ENCODE measurements at places on chromosomes 1 and 21.

DNA sequence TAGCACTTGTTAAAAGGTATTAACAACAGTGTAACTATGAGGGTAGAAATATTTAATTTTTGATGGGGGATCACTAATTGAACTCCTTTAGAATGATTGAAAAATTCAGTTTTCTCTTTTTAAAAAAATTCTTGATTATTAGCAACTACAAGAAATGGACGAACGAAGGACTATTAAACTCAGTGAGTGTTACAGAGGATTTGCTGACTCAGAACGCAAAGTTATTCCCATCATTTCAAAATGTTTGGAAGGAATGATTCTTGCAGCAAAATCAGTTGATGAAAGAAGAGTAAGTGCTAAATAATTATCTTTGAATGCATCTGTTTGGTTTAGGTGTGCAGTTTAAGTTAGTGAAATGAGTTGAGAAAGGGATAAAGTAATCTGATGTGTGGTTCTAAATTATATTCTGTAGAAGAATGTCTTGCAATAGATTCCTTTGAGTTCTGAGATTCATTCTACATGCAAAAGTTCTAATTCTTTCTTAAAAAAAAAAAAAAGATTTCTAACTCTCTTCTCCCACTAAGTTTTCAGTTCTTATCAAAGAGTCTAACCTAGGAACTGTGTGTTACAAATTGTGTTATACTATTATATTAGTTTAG lies 85.0 kb downstream of the FNBP1L start:
- DNase-seq, result no peak

DNA sequence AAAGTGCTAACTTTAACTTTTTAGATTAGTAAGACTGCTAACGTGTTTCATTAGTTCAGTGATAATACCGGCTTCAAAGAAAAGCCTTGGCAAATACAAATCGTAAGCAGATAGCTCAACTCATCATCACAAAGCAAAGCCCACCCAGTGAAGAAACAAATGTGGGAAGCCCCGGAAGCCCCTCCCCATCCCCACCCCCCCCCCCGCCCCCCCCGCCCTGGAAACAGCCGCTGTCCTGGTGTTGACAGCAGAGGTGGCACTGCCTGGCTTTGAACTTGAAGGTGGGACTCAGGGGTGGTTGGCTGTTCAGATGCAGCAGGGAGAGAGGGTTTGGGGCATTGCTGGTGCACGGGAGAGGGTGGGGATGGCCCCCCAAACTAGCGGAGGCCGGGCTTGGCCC lies 14.1 kb downstream of the PDXK start:
- no peak for DNase-seq

DNA sequence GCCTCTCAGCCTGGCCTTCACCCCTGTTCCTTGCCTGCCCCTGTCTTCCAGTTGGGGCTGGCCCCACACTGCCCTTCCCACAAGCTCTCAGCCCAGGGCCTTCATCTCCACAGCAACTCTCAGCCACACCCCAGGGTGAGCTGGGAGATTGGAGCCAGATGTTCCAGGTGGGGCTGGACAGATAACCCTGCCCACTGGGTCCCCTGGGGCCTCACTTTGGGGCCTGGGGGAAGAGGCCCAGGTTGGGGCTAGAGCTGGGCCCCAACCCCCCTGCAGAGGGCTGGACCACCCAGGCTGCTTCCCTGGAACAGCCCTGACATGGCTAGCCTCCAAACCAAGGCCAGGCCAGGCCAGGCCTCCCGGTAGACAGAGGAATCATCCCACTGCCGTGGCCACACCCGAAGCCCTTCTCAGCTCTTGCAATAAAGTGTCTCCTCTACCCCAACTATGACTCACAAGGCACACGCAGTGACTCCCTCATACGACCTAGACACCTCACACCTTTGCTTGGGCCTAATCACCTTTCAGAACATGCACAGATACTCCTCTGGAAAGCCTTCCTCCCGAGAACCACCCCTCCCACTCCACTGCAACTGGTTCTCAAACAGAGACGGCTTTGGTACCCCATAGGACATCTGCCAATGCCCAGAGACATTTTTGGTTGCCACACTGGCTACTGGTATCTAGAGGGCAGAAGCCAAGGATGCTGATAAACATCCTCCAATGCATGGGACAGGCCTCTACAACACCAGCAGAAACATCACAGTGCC lies 22.2 kb downstream of the SLC2A1 start:
- DNase-seq, result peak; percentile 85

- DNase-seq, result no peak
These were observed 174.3 kb downstream of the SETD4 start for GRCh38 chr21:35885942-35886541.

DNA sequence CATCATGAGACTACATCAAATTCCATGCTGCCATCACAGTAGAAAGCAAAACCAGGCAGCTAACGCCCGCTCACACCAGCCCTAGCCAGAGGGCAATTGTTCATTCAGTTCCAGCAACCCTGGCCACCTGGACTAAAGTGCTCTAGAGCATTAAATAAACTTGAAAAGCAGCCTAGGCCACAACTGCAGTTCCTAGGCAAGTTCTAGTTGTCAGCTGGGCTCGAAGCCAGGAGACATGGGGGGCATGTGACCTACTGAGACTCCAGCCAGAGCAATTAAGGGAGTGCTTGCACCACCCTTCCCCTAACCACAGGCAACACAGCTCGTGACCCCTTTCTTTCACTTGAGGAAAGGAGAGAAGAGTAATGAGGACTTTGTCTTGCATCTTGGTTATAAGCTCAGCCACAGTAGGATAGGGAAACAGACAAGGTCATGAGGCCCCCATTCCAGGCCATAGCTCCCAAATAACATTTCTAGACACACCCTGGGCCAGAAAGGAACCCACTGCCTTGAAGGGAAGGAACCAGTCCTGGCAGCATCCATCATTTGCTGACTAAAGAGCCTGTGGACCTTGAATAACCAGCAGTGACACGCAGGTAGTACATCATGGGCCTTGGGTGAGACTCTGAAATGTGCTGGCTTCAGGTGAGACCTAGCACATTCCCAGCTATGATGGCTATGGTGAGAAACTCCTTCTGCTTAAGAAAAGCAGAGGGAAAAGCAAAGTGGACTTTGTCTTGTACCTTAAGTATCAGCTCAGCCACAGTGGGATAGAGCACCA lies 77.0 kb downstream of the ZZZ3 start:
- DNase-seq, result peak; percentile 4

Measured in hepatocyte (in vitro differentiated cells).